ENCODE measurements at places on chromosomes 3 and 15.

GRCh38 chr3:59886790-59887189 is 837.0 kb upstream of the CFAP20DC start:
- no peak for DNase-seq

DNA sequence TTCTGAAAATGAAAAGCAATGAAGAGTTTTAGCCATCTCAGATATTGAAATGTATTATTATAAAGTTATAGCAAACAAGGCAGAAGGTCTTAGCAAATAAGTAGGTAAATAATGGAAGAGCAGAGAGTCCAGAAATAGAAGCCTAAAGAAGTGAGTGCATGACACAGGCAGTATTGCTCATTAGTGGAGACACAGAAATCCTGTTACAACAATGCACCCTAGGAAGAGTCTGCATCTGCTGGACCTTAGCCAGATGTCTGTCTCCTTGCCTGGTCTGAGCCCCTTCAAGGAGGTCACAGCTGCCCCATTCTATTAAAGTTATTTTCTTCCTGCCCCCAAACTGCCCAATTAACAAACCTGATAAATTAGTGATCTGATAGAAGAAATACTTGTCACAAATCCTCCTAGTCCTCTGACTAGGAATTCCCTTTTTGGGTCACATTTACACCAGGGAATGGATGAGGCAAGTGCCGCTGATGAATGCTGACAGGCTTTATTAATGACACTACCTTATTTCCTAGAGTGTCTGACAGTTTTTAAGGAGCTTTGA is 51.9 kb downstream of the HOMER2 start:
- DNase-seq, result no peak

DNA sequence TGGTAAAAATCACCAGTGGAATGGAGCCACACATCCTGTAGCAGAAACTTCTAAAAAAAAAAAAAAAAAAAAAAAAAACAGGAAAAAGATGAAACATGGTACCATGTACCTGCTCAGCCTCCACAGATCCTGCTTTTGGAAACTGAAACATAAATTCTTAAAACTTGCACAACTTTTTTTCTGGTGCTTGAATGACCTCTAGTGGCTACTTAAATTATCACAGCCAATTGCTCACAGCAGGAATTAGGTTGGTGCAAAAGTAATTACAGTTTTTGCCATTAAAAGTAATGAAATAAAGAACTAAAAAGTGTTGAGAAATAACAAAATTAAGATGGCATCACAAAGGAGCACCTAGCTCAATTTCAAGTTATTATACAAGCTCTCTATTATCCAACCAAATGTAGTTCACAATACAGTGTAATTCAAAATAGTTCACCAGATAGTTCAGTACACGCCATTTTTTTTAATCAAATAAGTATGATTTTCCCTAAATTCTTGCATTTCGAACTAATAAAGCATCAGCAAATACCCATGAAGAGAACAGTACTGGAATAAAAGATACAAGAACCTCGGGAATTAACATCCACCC is 80.6 kb downstream of the ULK4 start:
- peak; percentile 0 for DNase-seq

DNA sequence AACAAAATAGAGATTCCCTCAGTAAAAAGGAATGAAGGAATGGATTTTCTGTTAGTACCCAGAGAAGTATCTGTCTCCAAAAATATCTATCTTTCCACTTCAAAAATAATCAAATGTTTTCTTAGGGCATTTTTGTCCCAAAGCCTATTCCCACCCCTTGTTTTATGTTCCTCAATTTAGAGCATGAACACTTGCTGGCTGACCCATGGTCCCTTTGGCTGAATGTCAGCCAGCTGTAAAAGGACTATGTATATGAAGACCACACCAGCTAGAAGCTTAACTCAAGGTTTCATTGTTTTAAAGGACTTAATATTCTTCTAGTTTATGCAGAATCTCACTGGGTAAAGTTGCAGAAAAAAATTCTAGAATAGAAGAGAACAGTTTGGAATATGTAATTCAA is 931.2 kb downstream of the MCTP2 start:
- DNase-seq, result no peak

DNA sequence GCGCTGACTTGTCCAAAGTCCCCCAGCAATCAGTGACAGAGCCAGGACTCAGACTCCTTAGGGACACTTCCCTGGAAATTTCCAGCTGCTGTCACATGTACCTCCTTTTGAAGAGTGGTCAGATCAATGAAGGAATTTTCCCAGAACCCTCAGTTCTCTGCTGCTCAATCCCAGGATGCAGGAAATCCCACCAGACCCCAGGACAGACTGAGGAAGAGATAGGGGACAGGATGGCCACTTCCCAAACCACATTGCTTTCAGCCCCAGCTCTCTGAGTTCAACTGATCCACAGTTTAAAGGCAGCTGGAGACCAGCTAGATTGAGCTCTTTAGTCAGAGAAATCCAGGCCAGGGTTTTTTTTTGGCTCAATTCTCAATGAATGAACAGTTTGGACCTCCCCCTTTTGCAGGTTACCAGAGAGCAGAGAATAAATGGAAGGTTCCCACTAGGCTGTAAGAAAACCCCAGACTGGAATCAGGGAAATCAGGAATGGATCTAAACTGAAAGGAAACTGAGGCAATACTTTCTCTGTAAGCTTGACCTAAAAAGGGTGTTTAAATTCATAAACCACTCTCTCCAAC is 1.5 kb downstream of the CYP1A1 start:
- peak; percentile 44 for DNase-seq

- DNase-seq, result no peak
Observed at GRCh38 chr3:59549962-59550361, 500.1 kb upstream of the CFAP20DC start.

- DNase-seq, result no peak
Observed at GRCh38 chr3:111369958-111370357, 172.0 kb upstream of the CD96 start.

GRCh38 chr15:35724626-35725025 is 178.7 kb upstream of the DPH6 start:
- DNase-seq, result no peak

- DNase-seq, result no peak
Observed at GRCh38 chr3:59364496-59364895, 314.7 kb upstream of the CFAP20DC start.

DNA sequence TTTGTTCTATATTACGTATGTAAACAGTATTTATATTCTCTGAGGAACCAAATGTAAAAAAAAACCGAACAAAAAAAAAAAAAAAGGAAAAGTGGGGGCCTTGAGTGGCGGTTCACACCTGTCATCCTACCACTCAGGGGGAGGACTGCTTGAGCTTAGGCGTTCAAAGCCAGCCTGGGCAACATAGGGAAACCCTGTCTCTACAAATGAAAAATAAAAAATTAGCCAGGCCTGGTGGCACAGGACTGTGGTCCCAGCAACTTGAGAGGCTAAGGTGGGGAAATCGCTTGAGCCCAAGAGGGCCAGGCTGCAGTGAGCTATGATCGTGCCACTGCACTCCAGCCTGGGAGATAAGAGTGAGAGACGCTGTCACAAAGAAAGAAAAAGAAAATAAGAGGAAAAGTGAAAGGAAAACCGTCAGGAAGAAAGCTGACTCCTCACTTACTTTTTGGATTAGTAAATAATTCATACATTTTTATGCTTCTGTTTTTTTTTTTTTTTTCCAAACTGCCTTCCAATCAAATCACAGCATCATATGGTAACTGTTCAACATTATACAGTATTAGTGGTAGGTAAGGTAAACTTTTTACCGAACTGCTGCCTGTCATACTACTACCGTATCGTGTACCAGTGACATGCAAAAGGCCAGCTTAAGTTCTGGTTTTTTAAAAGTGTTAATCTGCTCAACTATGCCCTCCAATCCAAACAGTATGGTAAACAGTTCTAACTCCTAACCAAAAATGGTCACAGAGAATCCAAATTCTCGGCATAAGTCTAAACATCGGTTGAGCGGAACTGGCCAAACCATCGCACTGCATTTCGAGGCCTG is 1.2 kb downstream of the PHC3 start:
- no peak for DNase-seq

DNA sequence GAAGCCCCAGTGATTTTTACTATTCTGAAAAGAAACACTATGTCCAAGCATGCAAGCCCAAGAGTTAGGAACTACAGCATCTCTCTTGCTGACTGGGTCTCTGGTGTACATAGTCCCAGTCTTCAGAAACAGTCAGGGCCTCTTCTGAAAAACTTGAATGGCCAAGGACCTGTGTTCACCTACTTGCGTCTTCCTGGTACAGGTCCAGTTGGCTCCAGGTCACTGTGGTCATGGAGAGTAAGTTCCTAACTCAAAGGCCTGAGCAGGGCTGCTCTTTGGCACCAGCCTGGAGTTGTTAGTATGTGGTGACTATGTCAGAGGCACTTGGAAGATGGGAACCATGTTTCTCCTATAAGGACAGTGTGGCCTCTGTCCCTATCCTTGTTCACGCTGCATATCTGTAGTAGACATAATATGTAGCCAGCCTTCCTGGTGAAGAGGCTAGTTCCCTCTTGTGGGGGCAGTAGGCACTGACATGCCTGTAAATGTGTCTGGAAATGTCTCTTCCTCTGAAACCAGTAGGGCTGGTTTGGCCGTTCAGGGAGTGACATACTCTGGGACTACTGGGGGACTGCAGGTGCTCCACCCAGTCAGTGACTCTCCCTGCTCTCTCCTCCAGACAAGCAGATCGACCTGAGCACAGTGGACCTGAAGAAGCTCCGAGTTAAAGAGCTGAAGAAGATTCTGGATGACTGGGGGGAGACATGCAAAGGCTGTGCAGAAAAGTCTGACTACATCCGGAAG is 2.6 kb upstream of the RBM15B start:
- DNase-seq, result peak; percentile 8

DNA sequence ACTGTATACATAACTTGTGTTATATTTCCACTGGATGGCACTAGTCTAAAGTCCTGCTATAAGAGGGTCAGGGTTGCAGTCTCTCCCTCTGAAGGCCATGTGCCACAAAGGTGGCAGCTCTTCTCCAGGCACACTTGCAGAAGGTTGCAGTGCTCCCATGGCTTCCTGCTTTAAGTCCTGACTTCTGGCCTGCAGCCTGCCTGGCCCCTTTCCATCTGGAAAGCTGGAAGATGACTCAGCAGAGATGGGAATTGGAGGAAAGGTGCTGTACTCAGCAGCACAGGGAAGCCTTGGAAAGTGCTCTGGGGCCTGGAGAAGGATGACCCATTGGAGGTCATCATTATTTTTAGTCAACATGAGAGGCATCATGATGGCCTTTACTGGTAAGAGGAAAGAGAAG is 40.9 kb upstream of the MRPL3 start:
- peak; percentile 4 for DNase-seq

Measured in SHP77 (cell line).